ENCODE measurements at places on chromosomes 13 and 19. TPM values are rescaled to one million over a fixed set of nuclear protein-coding genes. Genes with fewer than 3 reads are reported as not detected.

DNA sequence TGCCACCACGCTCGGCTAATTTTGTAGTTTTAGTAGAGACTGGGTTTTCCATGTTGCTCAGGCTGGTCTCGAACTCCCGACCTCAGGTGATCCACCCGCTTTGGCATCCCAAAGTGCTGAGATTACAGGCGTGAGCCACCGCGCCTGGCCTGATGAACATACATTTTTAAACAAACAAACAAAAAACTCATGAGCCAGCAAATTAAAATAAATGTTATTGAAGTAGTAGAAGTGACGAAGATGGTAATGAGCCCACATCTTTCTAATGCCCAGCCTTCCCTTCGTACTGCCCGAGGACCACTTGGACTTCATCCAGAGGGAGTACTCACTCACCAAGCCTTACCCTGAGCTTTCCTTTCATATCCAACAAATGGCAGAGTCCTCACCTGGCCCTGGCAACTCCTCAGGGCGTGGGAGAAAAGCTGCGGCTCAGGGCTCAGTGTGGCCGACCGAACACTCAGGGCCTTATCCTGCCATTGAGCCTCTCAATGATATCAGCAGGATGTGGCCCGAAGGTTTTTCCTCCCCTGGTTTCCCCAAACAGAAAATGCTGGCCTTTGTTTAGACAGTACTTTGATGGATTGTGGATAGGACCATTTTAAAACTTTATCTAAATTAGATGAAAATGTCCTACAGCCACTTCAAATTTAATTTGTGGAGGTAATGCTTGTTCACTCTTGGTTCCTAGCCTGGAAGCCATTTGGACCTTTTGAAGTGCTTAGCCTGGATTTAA, 22.8 kb upstream of the ABCC4 start:
- H3K27me3 ChIP-seq, result no peaks in the 10 kb centered on the region
- no peak for DNase-seq
- H3K4me1 ChIP-seq, result no peaks in the 10 kb centered on the region
- no peaks in the 10 kb centered on the region for H3K36me3 ChIP-seq
- H3K4me3 ChIP-seq, result no peak overlapping the region

Gene CALM3
- 317 TPM for total RNA-seq

GRCh38 chr19:48487544-48487943, 18.4 kb downstream of the CYTH2 start:
- no peak overlapping the region for H3K4me3 ChIP-seq
- peak overlapping the region; percentile 65 for H3K27ac ChIP-seq
- H3K27me3 ChIP-seq, result no peaks in the 10 kb centered on the region
- H3K4me1 ChIP-seq, result peaks cover 16% of the 10 kb centered on the region
- H3K36me3 ChIP-seq, result no peaks in the 10 kb centered on the region

DNA sequence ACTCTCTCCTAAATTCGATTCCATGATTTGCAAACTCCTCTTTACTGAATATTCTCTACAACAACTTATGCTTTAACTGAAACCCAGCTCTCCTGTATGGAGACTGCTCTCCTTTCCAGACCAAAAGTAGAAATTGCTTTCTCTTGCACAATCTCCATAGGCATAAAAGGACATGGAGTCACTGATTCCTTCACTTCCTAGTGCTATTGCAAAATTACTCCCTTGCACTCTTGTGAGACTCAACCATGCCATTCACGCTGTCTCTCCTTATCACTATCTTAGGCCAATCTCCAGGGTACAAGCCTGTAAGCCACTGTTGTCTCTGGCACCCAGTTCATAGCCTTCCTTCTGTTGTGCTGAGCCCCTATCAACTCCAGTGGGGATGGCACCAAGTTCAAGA, 30.6 kb downstream of the SERPINE3 start:
- no peak overlapping the region for H3K4me3 ChIP-seq
- DNase-seq, result no peak
- H3K27ac ChIP-seq, result no peak overlapping the region
- H3K36me3 ChIP-seq, result peaks cover 60% of the 10 kb centered on the region

DNA sequence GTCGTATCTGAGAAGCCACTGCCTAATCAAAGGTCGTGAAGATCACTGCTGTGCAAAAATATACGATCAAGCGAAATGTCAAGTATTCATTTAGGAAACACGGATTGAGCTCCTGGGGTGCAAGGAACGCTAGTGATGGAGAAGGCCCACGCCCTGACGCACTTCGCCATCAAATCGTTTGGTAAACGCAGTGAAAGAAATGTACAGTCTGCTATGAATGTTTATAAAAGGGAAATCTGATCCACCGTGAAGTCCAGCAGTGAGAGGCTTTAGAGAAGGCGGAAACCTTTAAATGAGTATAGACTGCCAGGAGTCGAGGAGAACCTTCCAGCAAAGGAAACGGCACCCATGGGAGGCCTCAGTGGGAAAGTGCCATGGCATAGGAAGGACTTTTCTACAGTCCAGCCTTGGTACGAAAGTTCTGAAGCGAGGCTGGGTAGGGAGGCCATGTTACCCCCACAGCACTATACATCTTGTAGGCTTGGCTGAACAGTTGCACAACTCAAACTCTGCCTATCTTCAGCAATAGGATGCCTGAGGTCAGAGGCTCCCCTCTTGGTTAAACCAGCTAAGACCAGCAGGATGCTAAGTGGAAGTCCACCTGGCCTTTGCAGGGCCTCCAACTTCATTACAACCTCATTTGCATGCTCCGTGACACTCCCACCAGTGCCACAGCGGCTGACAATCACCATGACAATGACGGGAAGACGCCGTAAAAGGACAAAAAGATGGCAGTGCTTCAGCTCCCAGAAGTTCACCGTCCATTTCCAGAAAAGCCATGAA, 20.4 kb downstream of the PCID2 start:
- H3K27me3 ChIP-seq, result no peaks in the 10 kb centered on the region
- peak overlapping the region; percentile 2 for H3K27ac ChIP-seq

- peak; percentile 80 for DNase-seq
- peak overlapping the region; percentile 96 for H3K4me3 ChIP-seq
- peak overlapping the region; percentile 89 for H3K27ac ChIP-seq
- no peaks in the 10 kb centered on the region for H3K27me3 ChIP-seq
These were observed 831 bp downstream of the PGPEP1 start for GRCh38 chr19:18340990-18341868.

GRCh38 chr13:92938486-92939020, 288.1 kb upstream of the GPC6 start:
- no peaks in the 10 kb centered on the region for H3K4me1 ChIP-seq
- no peak overlapping the region for H3K27ac ChIP-seq
- H3K36me3 ChIP-seq, result no peaks in the 10 kb centered on the region
- no peaks in the 10 kb centered on the region for H3K27me3 ChIP-seq

- no peaks in the 10 kb centered on the region for H3K4me1 ChIP-seq
- no peaks in the 10 kb centered on the region for H3K36me3 ChIP-seq
- no peak overlapping the region for H3K4me3 ChIP-seq
These were observed 20.6 kb downstream of the LRRC63 start for GRCh38 chr13:46232281-46232680.

- H3K36me3 ChIP-seq, result peaks cover 5% of the 10 kb centered on the region
- peaks cover 35% of the 10 kb centered on the region for H3K4me1 ChIP-seq
- H3K27ac ChIP-seq, result peak overlapping the region; percentile 94
- peak; percentile 65 for DNase-seq
- no peak overlapping the region for H3K4me3 ChIP-seq
- H3K27me3 ChIP-seq, result no peaks in the 10 kb centered on the region
These were observed 3.9 kb downstream of the SIX5 start for GRCh38 chr19:45764945-45765701.

Gene ZNF253
- total RNA-seq, result 5.6 TPM

GRCh38 chr19:30132343-30133075, 190.5 kb downstream of the URI1 start:
- H3K4me3 ChIP-seq, result no peak overlapping the region
- H3K27me3 ChIP-seq, result no peaks in the 10 kb centered on the region
- no peaks in the 10 kb centered on the region for H3K36me3 ChIP-seq
- H3K4me1 ChIP-seq, result no peaks in the 10 kb centered on the region
- DNase-seq, result no peak

GRCh38 chr13:86882835-86883234, 788.3 kb upstream of the SLITRK5 start:
- no peaks in the 10 kb centered on the region for H3K27me3 ChIP-seq
- no peak for DNase-seq
- H3K27ac ChIP-seq, result no peak overlapping the region
- no peak overlapping the region for H3K4me3 ChIP-seq
- H3K36me3 ChIP-seq, result no peaks in the 10 kb centered on the region
- no peaks in the 10 kb centered on the region for H3K4me1 ChIP-seq

DNA sequence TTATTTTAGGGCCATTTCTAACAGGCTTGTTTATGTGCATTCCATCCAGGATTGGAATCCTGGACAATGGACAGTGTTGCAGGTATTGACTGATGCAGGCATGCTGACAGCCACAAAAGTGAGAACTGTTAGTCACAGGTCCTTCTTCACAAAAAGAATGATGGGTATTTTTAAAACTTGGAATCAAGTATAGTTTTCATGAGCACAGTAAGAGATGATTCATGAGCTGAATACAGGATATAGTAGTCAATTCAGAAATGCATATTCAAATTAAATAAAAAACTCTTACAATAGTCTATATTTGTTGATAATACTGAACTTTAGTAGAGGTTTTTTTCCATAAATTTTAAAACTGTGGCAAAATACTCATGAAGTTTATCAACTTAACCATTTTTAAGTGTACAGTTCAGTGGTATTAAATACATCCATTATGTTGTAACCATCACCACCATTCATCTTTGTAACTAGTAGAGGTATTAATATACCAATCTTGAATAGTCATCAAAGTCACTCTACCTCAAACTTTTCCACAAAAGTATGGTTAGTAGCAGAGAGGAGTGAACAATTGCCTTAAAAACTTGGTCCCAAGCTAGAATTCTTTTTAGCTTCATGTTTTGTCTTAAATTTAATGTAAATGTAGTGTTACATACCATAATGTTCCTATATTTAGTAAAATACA, 79.5 kb downstream of the KCNRG start:
- H3K4me1 ChIP-seq, result peaks cover 6% of the 10 kb centered on the region
- no peaks in the 10 kb centered on the region for H3K36me3 ChIP-seq
- H3K27ac ChIP-seq, result no peak overlapping the region

Gene GARIN5A
- total RNA-seq, result 0.51 TPM

- DNase-seq, result no peak
- no peak overlapping the region for H3K4me3 ChIP-seq
- no peaks in the 10 kb centered on the region for H3K4me1 ChIP-seq
These were observed 56.2 kb upstream of the AKAP11 start for GRCh38 chr13:42215578-42216421.

Gene NKG7
- 6.4 TPM for total RNA-seq

Gene NECTIN2
- 99.6 TPM for total RNA-seq

DNA sequence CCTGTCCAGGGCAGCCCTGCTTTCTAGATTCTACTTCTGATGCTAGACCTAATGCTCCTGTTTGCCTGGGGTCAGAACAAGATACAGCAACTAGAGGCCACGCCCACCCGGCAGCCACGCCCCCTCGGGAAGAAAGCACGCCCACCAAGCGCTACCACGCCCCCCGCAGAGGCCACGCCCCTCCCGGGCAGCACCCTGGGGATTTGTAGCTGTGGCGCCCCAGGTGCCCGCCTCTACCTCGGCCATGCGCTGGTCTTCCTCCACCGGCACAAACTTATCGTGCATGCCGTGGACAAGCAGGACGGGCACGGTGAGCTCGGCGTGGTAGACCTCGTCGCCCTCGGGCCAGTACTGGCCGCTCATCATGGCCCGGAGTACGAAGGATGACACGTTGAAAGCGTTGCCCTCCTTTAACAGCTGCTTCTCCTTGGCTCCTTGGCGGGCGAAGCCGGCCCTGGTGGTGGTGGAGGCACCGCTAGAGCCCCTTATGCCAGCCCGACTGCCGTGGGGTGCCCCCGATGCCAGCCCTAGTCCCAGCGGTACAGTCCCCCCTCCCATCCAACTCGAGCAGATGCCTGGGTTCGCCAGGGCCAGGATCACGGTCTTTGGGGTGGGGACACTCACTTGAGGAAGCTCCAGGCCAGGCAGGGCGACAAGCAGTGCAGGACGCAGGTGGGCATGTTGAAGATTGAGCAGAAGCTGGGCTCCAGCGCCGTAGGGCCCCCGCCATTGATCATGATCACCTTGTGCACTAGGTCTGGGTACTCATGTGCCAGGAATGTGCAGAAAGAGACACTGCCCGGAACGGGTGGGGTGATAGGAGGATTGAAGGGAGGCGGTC, 9.0 kb downstream of the ABHD8 start:
- peaks cover 13% of the 10 kb centered on the region for H3K4me1 ChIP-seq
- H3K27me3 ChIP-seq, result no peaks in the 10 kb centered on the region
- peaks cover 5% of the 10 kb centered on the region for H3K36me3 ChIP-seq
- no peak overlapping the region for H3K27ac ChIP-seq
- H3K4me3 ChIP-seq, result no peak overlapping the region

DNA sequence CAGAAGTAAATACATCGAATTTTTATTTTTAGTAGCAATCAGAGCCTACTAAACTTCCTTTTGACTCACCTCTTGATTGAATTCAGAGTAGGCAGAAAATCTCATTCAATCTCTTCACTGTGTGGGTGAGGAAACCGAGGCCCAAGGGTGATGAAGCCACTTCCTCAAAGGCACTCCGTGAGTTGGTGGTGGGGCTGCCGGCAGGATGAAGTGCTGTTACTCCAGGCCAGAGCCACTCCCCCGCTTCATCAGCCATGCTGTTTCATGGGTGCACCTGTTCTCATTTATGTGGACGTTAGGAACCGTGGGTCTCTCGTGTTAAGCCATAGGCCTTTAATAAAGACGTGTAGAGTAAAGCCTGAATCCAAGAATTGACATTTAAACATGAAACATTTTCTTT, 13.2 kb downstream of the ING1 start:
- no peaks in the 10 kb centered on the region for H3K27me3 ChIP-seq
- H3K4me1 ChIP-seq, result no peaks in the 10 kb centered on the region

DNA sequence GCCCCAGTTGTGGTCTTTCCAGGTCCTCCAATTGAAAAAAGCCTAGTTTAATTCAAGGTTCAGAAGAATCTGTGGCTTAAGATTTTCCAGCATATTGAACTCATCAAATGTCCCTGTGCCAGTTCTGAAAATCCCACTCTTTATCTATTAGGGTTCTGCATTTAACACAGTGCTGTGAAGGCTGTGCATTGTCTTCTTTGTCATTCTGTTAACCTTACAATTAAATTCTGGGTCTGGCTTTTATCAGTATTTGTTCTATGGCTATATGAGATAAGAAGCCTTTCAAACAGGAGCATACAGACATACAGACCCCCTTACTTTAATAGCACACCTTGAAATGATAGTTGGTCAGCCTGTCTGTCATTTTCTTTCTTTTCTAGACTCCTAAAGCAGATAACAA, 362.1 kb upstream of the DACH1 start:
- H3K36me3 ChIP-seq, result no peaks in the 10 kb centered on the region
- H3K4me3 ChIP-seq, result no peak overlapping the region
- no peak overlapping the region for H3K27ac ChIP-seq
- no peaks in the 10 kb centered on the region for H3K4me1 ChIP-seq
- no peak for DNase-seq

GRCh38 chr19:9729162-9729561, 39.4 kb downstream of the ZNF846 start:
- no peak for DNase-seq
- no peaks in the 10 kb centered on the region for H3K27me3 ChIP-seq

Gene ZNF432
- total RNA-seq, result 5.4 TPM

Gene IRF2BP1
- total RNA-seq, result 40.0 TPM

DNA sequence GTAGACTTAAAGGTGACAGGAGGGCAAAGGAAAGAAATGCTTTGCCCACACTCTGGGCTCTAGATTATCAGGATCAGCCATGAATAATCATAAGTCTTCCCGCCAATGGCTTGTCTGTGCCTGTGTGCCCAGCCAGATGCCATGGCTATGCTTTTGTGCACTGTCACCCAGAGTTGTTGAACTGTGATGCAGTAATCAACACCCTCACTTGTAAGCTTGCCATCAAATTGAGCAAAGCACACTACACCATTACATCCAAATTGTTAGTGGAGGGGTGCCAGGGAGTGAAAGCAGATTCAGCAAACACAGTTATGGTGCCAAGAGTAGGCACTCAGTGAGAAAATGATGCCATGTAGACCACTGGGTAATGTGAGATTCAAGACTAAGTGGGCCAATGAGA, 845.3 kb upstream of the MIR17HG start:
- H3K4me1 ChIP-seq, result no peaks in the 10 kb centered on the region
- no peak for DNase-seq
- no peak overlapping the region for H3K4me3 ChIP-seq
- H3K36me3 ChIP-seq, result no peaks in the 10 kb centered on the region
- no peaks in the 10 kb centered on the region for H3K27me3 ChIP-seq
